ENCODE measurements at places on chromosomes 11 and 22. TPM values are rescaled to one million over a fixed set of nuclear protein-coding genes. Genes with fewer than 3 reads are reported as not detected.

The MFNG gene
- total RNA-seq: 2.5 TPM

The OR5B21 gene
- total RNA-seq: not detected

The DCHS1 gene
- 0.03 TPM for total RNA-seq

The TYMP gene
- 11.7 TPM for total RNA-seq

The KCNJ5 gene
- total RNA-seq: not detected

The PLEKHB1 gene
- total RNA-seq: 0.42 TPM

The SCT gene
- not detected for total RNA-seq

The SCUBE2 gene
- total RNA-seq: 0.43 TPM

The SLC22A8 gene
- not detected for total RNA-seq

The TMEM135 gene
- total RNA-seq: 10.1 TPM

The TST gene
- total RNA-seq: 59.7 TPM

The OR2D2 gene
- total RNA-seq: not detected

The ANKK1 gene
- not detected for total RNA-seq

The FERMT3 gene
- total RNA-seq: 0.74 TPM

The OR5P2 gene
- not detected for total RNA-seq

The PARVB gene
- 40.1 TPM for total RNA-seq

The TREH gene
- not detected for total RNA-seq

The B3GAT1 gene
- total RNA-seq: 0.03 TPM

The POU2AF1 gene
- total RNA-seq: not detected

The HBG2 gene
- not detected for total RNA-seq

The TSGA10IP gene
- total RNA-seq: not detected

Measured in A549 treated with GW870086 at 1 μM for 4 hours (cell line).